ENCODE measurements at places on chromosomes 7 and 10.
A peak's percentile ranks its signal among the peaks of the same experiment; 100 is the strongest.

- DNase-seq = no peak
These were observed 11.8 kb downstream of the MRC1 start for GRCh38 chr10:17820943-17821342.

GRCh38 chr10:24193330-24193729 is 15.6 kb upstream of the KIAA1217 start:
- no peak for DNase-seq

GRCh38 chr10:101272229-101272868 is 43.1 kb upstream of the LBX1 start:
- peak; percentile 76 for DNase-seq

GRCh38 chr10:119251315-119251708 is 43.9 kb downstream of the GRK5 start:
- DNase-seq = no peak

DNA sequence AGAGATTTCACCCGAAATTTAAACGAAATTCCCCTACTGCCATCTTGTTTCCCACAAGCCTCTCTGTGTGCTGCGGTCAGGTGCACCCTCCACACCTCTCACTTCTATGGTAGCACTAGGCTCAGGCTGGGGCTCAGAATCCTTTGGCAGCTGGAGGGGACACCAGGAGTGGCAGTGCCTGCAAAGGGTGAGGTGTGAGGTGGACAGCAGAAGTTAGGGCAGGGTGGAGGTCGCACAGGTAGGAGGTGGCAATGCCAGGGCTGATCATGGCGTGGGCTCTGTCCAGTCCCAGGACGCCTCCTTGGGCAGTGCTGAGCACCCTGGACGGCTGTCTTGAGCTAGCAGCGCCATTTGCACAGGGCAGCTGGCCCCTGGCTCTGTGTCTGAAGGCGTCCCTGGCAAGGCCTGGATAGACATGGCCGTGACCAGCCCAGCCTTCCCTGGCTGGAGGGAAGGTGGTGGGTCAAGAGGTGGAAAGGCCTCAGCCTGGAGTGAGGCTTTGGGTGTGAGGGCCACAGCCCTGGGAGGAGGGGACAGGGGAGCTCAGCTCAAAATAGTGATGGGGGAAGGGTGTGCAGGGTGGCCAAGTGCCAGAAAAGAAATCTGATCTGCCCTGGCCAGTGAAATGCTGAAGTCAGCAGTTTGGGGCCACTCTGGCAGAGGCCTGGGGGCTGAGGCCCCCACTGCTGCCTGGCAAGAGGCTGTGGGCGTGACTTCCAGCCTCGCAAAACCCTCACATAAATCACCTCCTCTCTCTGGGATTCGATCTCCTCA is 40.0 kb downstream of the ZCCHC24 start:
- no peak for DNase-seq

DNA sequence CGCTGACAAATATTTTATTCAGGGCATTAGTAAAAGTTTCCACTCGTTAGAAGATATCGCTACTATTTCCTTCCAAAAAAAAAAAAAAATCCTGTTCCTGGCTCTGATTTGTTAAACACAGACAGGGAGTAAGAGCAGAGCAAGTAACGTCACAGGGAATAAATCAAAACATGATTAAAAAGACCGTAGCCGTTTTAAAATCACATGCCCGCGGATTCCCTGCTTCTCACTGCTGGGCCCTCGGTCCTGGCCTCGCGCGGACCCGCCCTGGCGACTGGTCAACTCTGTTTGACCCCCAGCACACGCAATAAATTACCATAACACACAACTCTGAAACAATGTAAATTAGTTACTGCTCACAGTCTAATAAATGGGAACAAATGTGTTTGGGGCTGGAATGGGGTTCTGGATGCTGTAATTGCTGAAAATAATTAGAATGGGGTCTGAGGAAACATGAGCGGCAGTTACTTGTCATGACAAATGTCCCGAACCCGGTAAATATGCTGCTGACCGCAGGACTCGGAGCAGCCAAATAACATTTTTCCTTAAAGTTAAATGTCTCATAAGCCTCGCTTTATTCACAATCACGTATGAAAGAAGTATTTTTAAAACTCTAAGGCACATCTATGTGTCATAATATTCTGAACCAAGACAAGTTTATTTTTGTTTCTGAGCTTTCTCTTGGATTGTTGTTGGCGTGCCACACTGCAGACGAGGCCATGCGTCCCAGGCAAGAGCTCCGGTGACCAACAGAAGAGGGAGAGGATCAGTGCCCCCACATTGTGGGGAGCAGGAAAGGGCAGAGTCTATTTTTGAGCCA is 17.9 kb downstream of the EBF3 start:
- DNase-seq = no peak

DNA sequence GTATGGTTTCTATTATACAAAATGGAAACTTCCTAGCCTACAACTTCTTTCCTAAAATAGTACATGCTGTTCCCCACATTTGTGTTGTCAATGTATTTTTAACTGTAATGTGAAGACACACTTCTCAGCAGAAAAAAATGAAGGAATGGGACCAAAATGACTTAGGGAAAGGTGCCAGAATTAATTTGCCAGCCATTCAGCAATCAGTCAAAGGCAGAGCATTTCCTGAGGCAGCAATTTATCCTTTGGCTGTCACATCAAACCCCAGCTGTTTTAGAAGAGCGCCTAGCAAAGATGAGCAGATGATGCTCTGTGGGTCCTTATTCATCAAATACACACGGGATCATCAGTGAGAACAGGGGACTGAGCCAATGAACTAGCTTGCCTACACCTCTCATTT is 592.5 kb downstream of the KCNMA1 start:
- DNase-seq = no peak

All from RWPE1 (cell line).